ENCODE measurements at places on chromosomes 13 and 19.

GRCh38 chr13:110521946-110522345 lies 39.6 kb downstream of the RAB20 start:
- peak; percentile 51 for DNase-seq

- DNase-seq: no peak
Measured at GRCh38 chr13:21348488-21349120, 110.5 kb downstream of the ZDHHC20 start.

DNA sequence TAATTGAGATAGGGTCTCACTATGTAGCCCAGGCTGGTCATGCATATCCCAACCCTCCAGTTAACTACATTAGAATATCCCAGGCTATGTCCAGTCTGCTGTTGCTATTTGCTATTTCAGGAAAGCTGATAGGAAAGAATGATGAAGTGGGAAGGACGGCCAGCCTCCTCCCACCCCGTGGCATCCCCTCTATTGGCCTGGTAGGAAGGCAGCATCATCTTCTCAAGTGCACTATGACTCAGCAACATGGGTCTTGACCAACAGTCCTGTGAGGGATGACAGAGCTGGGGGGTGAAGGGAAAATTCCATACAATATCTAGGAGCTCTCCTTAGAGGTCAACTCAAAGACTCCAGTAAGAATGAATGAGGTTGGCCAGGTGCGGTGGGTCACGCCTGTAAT lies 48.0 kb upstream of the ABCC4 start:
- no peak for DNase-seq

DNA sequence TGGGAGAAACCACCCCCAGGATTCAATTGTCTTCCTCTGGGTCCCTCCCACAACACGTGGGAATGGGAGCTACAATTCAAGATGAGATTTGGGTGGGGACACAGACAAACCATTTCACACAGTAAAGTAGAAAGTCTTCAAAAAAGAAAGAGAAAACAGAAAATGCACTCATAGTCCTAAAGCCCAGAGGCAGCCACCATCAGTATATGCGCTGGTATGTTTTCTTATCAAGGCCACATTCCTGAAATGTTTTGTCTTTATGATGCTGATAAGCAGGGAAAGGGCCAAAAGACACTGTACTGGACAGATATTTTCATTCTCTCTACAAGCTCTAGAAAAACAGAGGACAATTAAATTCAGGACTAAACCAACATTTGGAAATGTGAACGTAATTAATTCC lies 375.8 kb upstream of the TSHZ3 start:
- no peak for DNase-seq

- no peak for DNase-seq
Measured at GRCh38 chr19:54460230-54461005, 3.2 kb downstream of the LENG9 start.

DNA sequence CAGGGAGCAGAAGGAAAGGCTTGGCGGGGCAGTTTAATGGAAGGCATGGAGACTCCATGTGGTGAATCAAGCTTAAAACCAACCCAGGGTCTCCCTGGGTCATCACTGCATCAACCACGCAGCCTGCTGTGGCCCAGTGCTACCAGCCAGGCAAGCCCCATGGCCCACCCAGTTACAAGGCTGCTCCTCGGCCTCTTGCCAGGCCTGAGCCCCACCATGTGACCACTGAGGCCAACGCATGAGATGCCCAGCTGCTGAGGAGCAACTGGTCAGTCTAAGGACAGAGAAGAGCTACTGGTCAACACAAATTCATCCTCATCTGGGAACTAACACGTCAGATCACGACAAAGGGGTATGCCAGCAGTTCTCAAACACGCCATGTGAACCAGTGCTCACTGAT lies 15.4 kb upstream of the KPTN start:
- no peak for DNase-seq

DNA sequence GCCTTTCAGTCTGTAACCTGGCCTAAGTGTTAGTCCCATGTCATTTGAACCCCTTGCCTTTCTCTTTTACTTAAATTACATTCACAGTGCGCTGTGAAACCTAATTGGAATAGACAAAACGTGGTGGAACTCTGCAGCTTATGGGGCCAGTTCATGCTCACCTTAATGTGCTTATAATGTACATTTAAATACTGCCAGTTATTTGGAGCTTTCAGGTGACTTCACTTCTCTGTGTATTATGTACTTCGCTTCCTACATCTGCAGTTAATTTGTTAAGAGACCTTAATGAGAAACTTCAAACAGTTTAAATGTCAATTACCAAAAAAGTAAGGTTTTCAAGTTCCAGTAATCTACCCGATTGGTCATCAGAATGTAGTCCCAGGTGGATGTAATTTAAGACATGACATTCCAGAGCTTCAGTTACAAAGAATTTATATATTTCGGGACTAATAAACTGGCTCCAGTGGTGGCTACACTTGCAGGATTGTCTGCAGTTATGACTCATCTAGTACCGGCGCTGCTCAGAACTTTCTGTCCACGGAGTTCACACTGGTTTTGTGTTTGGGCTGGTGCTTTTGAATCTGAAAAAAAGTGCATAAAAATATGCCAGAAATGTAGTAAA lies 125.3 kb downstream of the TM9SF2 start:
- no peak for DNase-seq

- DNase-seq: no peak
Measured at GRCh38 chr19:660793-661426, 2.1 kb downstream of the RNF126 start.

GRCh38 chr13:100536643-100537180 lies 51.9 kb downstream of the GGACT start:
- DNase-seq: no peak

DNA sequence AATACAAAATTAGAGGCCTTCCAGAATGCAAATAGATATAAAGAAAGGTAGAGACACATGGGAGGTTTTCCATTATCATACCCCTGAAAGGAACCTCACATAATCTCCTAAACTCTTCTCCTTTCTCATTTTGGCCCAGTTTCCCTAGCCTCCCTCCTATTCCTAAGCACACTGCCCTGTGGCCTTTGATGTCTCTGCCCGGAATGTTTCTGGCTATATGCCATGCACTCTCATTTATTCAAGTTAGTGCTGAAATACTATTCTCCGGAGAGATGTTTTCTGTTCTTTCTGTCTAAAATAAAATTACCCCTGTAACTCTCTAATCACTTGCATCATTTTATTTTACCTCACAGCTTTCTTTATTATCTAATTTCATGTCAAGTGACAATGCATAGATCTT lies 1287.7 kb downstream of the SLITRK5 start:
- no peak for DNase-seq

GRCh38 chr13:35478271-35479037 lies 2.0 kb upstream of the MAB21L1 start:
- DNase-seq: no peak

- no peak for DNase-seq
Measured at GRCh38 chr13:108273429-108274118, 4.1 kb downstream of the TNFSF13B start.

DNA sequence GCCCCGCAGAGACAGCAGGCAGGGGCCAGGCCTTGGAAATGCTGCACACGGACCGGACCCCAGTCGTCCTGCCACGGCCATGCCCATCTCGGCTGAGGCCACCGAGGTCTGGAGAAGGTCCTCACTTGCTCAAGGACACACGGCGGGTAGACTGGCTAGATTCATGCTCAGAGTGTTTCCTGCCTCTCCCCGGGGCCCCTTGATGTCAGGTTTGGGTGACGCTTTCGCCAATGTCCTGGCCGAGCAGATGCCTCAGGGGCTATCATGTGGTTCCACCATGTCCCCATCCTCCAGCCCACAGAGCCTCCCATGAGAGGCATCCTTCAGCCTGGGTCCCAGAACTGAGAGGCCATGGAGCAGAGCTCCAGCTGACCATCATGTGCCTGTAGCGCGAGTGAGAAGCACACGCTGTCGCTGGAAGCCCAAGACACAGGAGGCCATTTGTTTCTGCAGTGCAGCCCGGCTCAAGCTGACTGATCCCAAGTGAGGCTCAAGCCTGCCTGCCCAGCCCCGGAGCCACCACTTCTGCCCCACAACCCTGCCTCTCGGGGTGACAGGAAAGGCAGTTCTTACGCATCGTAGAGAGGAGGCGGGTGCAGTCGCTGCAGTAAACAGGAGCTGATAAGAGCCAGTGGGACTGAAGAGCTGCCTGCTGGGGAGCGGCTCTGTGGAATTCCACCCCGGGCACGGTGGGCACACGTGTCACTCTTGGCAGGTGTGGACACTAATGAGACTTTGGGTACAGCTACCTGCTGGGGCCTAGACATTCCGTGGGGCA lies 53.9 kb upstream of the GAS6 start:
- DNase-seq: no peak

GRCh38 chr19:35666251-35666913 lies at the start of gene UPK1A:
Gene UPK1A, plus strand, starts transcription at chr19:35666517. Its CDS starts 296 bp downstream, at chr19:35666813.
- no peak for DNase-seq

DNA sequence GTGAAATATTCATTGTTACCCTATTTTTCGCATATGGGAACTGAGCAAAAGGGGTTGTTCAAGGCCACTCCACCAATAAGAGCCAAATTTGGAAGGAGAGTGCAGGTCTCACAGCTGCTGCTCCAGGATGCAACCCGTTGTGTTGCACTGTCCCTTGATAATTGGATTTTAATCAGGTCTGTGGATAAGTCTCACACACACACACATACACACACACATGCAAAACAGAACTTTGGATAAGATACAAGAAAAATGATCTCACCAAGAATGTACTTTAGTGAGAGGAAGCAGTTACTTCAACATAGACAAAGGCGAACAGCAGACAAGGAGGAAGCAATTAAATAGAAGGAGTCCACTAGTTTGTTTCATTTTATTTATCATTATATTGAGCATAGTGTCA lies 127.3 kb upstream of the EDNRB start:
- DNase-seq: no peak

DNA sequence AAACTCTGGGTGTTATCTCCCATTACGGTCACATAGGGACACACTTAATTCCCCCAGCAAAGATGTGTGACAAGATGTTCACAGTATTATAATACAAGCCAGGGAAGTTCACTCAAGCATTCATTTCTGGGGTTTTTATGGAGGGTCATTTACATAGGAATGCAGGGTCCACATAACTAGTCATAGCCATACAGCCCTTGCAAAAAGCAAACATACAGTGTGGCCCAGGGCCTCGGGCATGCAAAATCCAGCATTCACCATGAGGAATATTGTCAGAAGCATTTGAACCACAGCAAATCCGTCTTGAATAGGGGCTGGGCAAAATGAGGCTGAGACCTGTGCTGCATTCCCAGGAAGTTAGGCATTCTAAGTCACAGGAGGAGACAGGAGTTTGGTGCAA lies 13.0 kb upstream of the ZNF460 start:
- DNase-seq: no peak

- DNase-seq: peak; percentile 59
Measured at GRCh38 chr19:12774588-12775555, at the start of gene HOOK2. Gene HOOK2, minus strand, starts transcription at chr19:12775552. Its CDS starts 103 bp downstream, at chr19:12775449.

- peak; percentile 96 for DNase-seq
Measured at GRCh38 chr19:58451358-58452101, at the start of gene ZNF324B. Gene ZNF324B, plus strand, starts transcription at chr19:58451622. Its CDS starts 2,080 bp downstream, at chr19:58453702.

GRCh38 chr13:49812812-49813211 lies 20.3 kb upstream of the KPNA3 start:
- DNase-seq: no peak

DNA sequence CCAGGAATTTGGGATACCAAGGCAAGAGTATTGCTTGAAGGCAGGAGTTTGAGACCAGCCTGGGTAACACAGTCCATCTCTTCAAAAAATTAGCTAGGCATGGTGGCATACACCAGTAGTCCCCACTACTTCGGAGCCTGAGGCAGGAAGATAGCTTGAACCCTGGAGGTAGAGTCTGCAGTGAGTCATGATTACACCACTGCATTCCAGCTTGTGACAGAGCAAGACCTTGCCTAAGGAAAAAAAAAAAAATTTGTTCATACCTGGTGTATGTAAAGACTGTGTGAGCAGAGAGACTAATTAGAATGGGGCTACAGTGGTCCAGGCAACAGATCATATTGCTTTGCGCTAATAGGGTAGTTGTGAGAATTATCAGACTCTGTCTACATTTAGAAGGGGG lies 778.3 kb upstream of the PCDH20 start:
- no peak for DNase-seq

DNA sequence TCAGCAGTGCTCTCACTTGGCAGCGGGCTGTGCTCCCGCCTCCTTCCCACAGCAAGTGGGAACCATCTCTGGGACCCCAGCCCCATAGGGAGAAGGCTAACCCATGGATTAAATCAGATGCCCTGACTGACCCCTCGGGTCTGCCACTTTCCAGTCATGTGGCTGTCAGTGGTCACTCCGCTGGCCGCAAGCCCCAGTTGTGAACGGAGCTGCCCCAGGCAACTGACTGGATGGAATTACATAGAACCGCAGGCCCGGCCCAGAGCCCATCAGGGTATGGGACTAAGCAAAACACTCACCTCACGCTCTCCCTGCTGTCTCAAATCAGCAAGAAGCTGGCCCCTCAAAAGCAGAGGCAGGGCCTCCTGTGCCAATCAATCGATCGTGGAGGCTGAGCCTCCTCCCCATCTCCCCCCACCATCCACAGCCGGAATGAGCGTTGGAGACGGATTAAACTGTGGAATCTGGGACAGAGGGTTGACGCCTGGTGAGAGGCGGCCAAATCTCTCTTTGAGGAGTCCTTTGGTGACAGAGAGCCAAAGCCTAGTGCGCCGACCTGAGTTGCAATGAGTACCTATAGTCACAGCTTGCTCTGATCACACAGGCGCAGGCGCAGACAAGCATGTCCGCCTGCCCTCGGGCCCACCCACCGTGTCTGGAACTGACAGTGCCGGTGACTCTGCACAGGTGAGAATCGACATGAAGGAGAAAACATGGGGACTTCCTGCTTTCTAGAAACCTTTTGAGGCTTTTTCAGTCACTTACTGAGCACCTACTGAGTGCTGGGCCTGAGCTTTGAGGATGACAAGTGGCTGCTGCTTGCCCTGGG lies 38.7 kb downstream of the PBX4 start:
- DNase-seq: no peak

GRCh38 chr13:42973581-42973980 lies 18.5 kb downstream of the EPSTI1 start:
- DNase-seq: no peak

GRCh38 chr13:104114101-104114500 lies 1047.9 kb upstream of the SLC10A2 start:
- no peak for DNase-seq

DNA sequence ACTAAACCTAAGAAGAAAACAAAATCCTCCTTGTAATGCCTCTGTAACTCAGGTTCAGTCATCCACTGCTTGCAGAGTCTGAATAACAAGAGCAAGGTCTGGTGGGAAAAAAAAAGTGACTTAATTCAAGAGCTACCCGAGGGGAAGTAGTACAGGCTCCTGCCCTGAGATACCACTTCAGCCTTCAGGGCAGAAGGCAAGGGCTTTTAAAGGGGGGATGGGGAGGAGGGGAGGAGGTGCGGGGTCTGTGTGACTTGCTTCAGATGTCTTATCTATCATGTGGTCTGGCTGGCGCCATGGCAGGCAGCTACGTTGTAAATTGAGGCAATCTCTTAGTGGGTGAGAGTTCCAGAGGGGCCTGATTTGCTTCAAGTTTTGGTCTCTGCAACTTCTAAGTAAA lies 66.7 kb downstream of the LRRC63 start:
- DNase-seq: no peak
